ENCODE measurements at places on chromosomes 12 and 14.

GRCh38 chr12:31783996-31784645, 55.3 kb upstream of the AMN1 start:
- no peak for DNase-seq

- no peak for DNase-seq
Observed at GRCh38 chr12:94265539-94265938, 117.2 kb downstream of the PLXNC1 start.

GRCh38 chr14:49769581-49770211, 1.7 kb downstream of the KLHDC2 start:
- no peak for DNase-seq

DNA sequence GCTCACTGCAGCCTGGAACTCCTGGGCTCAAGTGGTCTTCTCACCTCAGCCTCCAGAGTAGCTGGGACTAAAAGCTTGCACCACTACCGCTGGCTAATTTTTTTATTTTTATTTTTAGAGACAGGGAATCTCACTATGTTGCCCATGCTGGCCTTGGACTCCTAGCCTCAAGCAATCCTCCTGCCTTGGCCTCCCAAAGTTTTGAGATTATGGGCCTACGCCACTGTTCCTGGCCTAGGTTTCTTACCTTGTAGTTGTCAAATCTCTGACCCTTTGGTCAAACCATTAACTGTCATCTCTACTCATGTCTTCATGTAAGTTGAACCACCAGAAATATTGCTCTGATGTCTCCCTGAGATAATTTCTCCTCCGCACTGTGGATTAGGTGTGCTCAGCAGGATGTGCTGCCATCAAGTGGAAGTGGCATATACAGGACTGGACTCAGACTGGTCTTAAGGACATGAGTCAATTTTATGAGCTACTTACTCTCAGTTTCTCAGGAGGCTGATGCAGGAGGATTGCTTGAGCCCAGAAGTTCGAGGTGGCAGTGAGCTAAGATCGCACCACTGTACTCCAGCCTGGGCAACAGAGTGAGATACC, 28.5 kb downstream of the ACTR6 start:
- DNase-seq: no peak

GRCh38 chr12:111303531-111303930, 65.4 kb downstream of the PHETA1 start:
- DNase-seq: no peak

DNA sequence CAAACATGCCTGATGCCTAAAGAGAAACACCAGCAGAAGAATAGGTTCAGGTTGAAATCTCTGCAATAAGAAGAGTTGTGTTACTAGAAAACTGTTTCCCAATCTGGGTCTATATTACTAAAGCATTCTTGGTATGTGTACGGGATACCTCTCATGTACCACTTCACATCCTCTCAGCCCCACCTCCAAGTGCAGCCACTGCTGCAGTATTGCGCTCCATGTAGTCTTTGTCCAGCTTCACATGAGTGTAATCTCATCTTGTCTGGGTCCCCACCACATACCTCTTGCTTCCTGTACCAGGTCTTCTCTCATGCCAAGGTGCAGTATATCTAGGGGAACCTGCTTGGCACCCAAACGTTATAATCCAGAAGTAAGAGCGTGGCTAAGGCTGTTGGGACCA, 187.5 kb upstream of the EEA1 start:
- DNase-seq: no peak

DNA sequence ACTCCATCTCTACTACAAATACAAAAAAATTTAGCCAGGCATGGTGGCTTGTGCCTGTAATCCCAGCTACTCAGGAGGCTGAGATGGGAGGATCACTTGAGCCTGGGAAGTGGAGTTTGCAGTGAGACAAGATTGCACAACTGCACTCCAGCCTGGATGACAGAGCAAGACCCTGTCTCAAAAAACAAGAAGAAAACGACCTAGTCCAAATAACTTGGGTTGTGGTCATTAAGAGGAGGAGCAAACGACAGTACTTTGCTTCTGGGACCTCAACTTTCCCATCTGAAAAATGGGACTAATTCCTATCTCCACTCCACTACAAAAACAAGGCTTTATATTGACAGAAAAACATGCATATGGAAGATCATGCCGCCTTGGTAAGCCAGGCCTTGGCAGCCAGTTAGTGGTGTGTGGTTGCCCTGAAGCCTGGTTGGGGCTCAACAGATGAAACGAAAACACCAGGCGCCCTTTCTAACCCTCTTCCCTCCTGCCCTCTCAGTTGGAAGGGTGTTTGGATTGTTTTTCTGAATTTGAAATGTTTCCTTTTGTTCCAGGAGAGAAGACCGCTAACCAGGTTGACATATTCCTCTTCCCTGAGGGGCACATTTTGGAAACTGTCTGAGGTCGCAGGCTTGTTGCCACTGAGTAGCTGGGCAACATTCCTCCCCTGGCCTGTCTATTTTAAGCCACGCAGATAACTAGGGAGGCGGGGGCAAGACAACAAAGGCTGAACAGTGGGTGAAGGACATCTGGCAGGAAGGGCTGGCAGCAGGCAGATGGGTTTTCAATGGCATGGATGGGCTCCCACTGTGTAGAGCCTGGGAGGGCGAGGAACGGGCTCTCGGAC, 13.7 kb upstream of the VPS37B start:
- peak; percentile 71 for DNase-seq

- DNase-seq: no peak
Observed at GRCh38 chr12:116656306-116656705, 81.6 kb downstream of the SPRING1 start.

GRCh38 chr14:37093364-37093763, 79.0 kb downstream of the SLC25A21 start:
- DNase-seq: no peak

GRCh38 chr12:44157359-44157758, 321.5 kb downstream of the TMEM117 start:
- no peak for DNase-seq

DNA sequence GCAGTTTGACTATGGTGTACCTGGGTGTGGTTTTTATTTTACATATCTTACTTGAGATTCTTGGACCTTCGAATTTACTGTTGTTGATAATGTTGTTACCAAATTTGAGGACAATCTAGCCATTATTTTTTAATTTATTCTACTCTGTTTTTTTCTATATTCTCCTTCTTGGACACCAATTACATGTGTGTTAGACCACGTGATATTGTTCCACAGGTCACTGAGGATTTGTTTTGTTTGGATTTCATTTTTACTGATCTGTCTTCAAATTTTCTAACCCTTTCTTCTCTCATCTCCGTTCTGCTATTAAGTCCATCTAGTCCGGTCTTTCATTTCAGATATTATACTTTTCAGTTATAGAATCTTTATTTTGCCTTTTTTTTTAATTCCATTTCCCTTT, 204.9 kb upstream of the BCL2L14 start:
- DNase-seq: no peak

DNA sequence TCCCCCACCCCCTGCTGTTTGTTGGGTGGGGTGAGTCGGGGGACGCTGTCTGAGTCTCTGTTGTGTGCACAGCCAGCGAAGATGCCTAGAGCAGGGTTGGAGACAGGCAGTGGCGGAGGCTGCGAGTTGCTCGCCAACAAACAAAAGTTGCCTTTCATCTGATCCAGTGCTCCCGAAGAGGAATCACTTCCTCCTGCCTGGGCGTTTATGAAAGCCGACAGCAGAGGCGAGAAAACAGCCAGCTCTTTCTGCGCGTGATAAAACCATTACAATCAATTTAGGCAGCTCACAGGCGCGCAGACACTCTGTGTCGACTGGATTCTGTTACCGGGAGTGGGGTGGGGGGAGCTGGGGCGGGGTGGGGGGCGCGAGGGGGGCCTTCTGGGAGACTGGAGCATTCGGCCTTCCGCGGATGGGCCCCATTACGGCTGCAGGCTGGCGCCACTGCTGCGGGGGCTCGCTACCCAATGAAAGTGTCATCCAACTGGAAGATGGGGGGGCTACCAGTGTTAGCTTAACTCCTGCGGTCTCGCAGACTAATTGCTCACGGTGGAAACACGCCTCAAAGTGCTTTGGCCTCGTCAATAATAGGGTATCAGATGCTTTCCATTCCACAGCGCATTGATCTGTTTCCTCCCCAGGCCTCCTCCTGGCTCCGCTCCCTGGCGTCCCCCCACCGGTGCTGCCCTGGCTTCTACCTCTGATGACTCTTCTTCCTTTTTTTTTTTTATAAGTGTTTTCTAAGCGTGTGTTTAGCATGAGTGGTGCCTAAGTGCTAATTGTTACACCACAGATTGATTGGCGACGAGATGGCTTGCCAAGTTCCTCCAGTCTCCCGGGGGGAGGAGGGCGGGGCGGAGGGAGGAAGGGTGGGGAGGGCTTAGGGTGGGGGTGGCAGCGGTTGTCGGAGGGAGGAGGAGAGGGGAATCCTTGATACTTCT, 678.4 kb downstream of the MED13L start:
- peak; percentile 52 for DNase-seq

GRCh38 chr14:43161477-43161876, 1345.6 kb downstream of the FSCB start:
- DNase-seq: no peak

DNA sequence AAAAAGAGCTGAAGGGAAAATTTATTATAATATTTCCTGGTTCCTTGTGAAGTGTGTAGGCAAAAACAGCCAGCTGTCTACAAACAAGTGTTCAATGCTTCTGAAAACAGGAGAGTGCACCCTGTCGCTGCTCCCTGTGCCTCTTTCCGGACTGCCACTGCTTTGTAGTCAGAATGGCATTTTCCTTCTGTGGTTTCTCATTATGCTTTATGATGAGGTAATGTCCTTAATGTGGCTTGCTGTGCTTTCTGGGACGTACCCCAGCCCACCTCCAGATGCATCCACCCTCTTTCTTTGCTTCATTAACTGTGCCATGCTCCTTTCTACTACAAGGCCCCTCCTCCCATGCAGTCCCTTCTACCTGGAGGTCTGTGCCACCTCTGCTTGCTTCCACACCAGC, 148.1 kb downstream of the SYT1 start:
- DNase-seq: no peak

DNA sequence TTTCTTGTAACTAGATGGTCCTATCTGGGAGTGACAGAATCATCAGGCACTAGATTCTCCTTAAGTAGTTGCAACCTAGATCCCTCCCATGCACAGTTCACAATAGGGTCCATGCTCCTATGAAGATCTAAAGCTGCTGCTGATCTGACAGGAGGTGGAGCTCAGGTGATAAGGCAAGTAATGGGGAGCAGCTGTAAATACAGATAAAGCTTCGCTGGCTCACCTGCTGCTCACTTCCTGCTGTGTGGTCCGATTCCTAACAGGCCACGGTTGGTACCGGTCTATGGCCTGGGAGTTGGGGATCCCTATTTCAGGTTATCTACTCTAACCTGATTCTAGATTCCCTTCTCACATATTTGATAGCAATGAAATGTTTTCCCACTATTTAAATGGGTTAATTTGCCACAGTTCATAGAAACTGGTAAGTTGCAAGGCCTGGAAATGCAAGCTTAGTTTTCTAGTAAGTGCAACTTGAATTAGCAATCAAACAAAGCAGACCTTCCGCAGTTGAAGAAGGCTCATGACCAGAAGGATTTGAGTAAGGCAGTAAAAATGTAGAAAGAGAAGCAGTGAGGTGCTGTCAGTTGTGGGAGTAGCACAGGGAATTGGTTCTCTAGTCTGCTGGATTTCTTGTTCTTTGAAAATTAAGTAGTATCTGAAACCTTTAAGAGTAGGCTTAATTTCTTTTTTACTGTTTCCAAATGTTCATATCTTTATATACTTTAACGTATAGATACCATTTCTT, 332.3 kb downstream of the EGLN3 start:
- DNase-seq: no peak

DNA sequence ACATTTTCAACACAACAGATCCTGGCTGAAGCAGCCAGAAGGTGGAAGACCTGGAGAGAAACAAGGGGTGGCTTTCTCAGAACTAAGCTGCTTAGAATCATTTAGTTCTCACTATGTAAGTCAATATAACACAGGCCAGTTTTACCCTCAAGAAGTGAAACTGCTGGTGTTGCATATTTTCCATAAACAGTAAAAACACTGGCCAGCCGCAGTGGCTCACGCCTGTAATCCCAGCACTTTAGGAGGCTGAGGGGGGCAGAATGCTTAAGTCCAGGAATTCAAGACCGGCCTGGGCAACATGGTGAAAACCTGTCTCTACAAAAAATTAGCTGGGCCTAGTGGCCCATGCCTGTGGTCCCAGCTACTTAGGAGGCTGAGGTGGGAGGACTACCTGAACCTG, 11.6 kb downstream of the STX2 start:
- no peak for DNase-seq

GRCh38 chr14:101853455-101854018, 92.0 kb downstream of the PPP2R5C start:
- DNase-seq: no peak

DNA sequence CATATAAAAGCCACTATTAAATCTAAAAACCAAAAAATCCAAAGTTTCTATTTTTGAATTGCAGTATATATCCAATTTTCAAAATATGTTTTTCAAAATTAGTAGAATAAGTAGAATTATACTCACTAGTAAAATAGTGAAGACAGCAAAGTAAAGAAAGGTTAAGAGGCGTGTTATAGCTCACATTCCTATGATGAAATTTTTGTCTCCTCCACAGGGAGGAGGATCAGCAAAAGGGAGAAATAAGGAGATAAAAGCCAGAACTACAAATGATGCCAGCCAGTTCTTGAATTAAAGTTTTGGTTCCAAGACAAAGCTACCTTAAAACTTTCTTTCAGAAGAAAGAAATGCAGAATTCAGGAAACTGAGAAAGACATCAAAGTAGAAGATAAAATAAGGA, 50.0 kb downstream of the C2CD5 start:
- no peak for DNase-seq

- DNase-seq: no peak
Observed at GRCh38 chr12:75913502-75914351, 117.8 kb downstream of the PHLDA1 start.

DNA sequence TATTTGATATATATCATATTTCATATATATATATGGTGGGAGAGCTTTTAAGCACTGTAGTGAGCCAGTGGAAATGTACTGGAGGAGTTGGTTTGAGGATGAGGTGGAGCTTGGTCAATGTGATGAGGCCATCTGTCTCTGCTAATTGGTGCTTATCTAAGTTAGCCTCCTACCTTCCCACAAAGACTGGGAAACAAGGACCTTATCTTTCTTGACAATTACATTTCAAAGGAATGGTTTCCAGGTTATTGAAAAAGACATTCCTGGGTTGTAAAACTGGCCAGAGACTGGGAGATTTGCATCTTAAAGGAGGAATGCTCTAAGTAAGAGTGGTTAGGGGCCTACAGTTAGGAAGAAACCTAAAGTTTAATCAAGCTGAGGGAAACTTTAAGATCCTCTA, 212.8 kb upstream of the SYT1 start:
- no peak for DNase-seq

- DNase-seq: no peak
Observed at GRCh38 chr14:76280221-76280620, 95.7 kb upstream of the ESRRB start.

DNA sequence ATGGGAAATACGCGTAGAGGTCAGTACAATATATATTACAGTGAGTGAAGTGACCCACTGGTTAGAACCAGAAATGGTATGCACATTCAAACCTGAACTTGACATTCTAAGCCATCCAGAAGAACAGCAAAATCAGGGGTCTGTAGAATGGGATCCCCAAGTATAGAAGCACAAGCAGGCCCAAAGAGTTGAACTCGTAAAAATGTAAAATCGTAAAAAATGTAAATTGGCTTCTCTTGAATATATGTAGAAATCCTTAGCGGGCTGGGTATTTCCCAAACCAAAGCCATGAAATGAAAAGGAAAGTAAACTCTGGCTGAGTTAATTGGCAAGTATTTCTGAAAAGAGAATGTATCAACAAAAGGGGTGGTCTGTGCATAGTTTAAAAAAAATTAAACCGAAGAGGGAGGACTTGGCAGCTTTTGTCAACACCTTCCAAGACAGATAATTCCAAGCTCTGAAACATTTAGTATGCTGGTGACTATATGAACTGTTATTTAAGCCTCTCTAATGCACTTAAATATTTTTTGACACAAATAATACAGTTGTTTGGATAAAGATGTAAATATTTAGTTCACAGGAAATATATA, 1505.6 kb upstream of the FLRT2 start:
- DNase-seq: no peak

Measured in midbrain (tissue), 1 donor.